ENCODE measurements at places on chromosomes 5 and 9. TPM values are rescaled to one million over a fixed set of nuclear protein-coding genes. Genes with fewer than 3 reads are reported as not detected.

Gene VLDLR
- 47.0 TPM for total RNA-seq

Gene UQCRQ
- 292 TPM for total RNA-seq

Gene LHX3
- total RNA-seq: not detected

Gene NUP214
- total RNA-seq: 27.7 TPM

Gene ZNF454
- 1.3 TPM for total RNA-seq

Gene ABCA2
- 28.9 TPM for total RNA-seq
